Neuronal stem cell (in vitro differentiated cells): ENCODE measurements at places on chromosomes 12 and 14.

- no peak for DNase-seq
Measured at GRCh38 chr12:27541031-27541719, 17.2 kb downstream of the PPFIBP1 start.

DNA sequence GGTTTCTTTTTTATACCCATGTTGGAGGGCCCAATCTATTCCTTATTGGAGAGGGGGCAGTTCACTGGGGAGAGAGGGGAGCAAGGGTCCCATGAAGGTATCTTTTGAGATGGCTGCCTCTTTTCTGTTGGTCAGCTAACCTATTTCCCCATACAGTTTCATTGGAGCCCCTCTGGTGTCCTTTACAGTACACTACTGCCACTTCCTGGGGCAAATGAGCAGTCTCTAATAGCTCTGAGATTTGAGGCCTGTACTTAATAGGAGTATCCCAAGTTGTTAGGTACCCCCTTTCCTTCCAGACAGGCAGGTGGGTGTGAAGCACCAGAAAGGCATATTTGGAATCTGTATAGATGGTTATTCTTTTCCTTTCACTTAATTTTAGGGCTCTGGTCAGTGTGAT lies 41.3 kb upstream of the RNU6-8 start:
- DNase-seq, result no peak

- DNase-seq, result no peak
Measured at GRCh38 chr12:70754330-70754741, 117.1 kb upstream of the PTPRB start.

- DNase-seq, result no peak
Measured at GRCh38 chr12:105748806-105749600, 389.8 kb downstream of the NUAK1 start.

GRCh38 chr12:116910645-116911451 lies at the start of gene FBXW8:
FBXW8 (plus strand) TSS chr12:116910950; CDS start chr12:116911038, 88 bp downstream.
- DNase-seq, result peak; percentile 69

GRCh38 chr12:43241986-43242385 lies 310.0 kb downstream of the ADAMTS20 start:
- DNase-seq, result no peak

- peak; percentile 74 for DNase-seq
Measured at GRCh38 chr12:48001505-48002413, 2.5 kb downstream of the COL2A1 start.

DNA sequence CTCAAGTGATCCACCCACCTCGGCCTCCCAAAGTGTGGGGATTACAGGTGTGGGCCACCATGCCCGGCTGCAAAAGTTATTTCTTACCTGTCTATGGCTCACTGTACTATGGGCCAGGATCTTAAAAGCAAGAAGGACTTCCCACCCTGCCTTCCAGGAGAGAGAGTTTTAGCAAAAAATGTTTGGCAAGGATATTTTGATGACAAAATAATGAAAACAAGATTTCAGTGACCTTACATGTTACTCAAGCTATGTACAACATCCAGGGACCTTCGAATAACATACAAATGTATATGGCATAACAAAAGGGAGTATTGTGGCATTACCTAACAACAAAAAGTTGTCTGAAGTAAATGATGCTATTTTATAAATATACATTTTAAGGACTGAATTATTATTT lies 55.1 kb downstream of the ANO6 start:
- DNase-seq, result no peak

GRCh38 chr12:2029851-2030250 lies 22.9 kb upstream of the CACNA1C start:
- no peak for DNase-seq

DNA sequence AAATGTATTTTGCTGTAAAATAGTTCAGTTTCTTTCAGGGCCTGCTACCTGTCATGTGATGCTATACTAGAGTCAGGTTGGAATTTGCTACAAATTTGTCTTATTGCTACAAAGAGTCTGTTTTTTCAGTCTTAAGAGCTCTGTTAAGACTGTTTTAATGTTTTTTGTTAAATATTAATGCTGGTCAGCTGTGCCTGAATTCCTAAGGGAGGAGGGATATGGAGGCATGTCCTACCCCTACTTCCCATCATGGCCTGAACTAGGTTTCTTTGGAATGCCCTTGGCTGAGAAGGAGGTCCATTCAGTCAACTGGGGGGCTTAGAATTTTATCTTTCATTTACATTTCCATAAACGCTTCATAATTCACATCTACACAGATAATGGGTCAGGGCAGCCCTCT lies 30.0 kb downstream of the IQSEC3 start:
- no peak for DNase-seq

DNA sequence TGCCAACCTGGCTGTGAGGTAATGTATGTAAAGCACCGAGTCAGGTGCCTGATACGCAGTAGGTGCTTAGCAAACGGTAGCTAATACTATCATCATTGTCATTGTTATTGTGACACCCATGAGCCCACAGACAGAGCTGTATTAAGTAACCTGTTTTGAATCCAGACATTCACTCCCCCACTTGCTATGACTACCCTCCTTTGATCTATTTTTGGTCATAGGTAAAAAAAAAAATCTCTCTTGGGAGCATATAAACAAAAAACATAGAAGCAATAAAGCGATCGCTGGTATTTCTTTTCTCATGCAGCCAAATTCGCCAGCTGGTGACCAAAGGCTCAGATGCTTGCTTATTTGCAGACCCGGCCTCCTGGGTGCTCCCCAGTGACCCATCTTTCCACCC lies 330.2 kb downstream of the DPF3 start:
- no peak for DNase-seq

GRCh38 chr12:118850244-118850825 lies 131.0 kb upstream of the SRRM4 start:
- DNase-seq, result peak; percentile 39

DNA sequence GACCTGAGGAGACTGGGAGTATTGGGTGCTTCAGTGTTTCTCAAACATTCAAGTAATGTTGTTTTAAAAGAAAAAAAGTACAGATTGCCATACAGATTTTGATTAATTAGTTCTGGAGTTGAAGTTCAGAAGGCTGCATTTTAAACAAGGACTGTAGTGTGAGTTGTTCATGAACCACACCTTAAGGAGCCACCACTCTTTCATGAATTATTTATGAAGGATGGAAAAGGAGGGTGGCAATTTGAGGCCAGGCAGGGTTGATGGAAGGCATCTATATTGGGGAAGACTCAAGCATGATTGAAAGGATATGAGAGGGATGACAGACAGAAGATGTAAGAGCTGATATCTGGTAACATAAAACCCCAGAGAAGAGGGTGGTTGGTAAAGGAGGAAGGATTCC lies 146.6 kb upstream of the CAND1 start:
- DNase-seq, result no peak

DNA sequence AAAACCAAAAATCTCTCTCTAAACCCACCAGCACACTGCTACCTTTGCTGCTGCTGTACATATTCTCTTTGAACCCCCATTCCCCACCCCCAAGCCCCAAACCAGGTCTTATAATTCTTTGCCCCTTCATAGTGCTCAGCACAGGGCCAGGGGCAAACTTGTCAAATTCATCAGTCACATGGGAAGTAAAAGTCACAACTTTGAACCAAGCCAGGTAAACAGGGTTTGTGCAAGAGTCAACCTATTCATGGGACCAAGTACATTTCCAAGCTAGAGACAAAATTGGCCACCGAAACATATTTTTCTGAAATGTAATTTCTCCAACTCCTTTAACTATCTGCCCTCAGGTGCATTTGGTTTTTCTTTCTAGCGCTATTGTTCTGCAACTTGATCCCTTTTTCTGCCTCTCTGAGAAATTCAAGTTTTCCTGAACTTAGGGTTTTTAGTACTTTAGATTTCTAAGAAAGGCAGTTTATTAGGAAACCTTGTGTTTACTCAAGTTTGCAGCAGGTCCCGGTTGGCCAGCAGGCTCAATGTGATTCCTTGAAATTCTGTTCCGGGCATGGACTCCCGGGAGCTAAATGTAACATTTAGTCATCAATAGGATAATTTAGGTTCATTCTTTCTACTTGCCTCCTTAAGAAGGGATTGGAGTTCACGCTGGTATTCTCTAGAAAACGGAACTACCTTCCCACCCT lies 230.5 kb downstream of the EFCAB11 start:
- DNase-seq, result no peak

DNA sequence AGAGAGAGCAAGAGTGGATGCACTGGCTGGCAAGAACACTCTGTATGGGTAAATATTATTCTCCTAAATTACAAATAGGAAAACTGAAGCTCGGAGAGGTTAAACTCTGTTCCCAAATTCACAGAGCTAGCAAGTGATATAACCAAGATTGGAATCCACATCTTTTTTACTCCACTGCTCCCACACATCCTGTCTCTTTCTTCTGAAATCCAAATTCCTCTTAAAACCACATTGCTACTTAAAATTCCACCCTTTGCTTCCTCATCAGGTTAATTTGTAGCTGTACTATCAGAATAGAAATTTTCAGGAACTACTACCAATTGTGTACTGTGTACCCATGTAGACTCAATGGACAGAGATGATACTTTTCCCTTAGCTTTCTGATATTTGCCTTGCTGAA lies 74.4 kb downstream of the ARMH4 start:
- no peak for DNase-seq

GRCh38 chr12:3928538-3929184 lies 55.5 kb upstream of the PARP11 start:
- DNase-seq, result no peak

- DNase-seq, result no peak
Measured at GRCh38 chr12:3081091-3081490, 3.9 kb downstream of the TSPAN9 start.

GRCh38 chr12:112901271-112901670 lies 5.5 kb upstream of the OAS1 start:
- DNase-seq, result no peak

- peak; percentile 15 for DNase-seq
Measured at GRCh38 chr12:18139989-18140596, 50.1 kb upstream of the RERGL start.

DNA sequence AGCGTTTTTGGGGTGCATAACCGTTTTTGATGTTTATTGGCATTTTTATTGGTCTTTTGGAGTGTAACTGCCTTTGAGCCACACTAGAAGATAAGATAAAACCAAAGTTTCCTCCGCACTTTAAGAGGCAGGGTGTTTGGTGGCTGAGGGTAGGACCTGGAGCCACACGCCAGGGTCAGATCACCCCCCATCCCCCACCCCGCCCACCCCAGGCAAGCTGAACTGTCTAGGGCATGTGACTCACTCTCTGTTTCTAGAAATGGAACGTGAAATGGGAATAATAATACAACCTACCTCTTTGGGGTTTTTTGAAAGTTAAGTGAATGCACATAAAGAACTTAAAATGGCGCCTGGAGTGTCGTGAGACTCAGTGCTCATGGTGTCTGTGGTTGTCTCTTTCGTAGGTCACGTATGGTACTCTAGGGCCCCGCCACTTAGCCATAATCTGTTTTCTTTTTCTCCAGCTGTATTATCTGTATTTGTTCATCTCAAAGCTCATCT lies 56.0 kb downstream of the PPP2R5C start:
- no peak for DNase-seq

DNA sequence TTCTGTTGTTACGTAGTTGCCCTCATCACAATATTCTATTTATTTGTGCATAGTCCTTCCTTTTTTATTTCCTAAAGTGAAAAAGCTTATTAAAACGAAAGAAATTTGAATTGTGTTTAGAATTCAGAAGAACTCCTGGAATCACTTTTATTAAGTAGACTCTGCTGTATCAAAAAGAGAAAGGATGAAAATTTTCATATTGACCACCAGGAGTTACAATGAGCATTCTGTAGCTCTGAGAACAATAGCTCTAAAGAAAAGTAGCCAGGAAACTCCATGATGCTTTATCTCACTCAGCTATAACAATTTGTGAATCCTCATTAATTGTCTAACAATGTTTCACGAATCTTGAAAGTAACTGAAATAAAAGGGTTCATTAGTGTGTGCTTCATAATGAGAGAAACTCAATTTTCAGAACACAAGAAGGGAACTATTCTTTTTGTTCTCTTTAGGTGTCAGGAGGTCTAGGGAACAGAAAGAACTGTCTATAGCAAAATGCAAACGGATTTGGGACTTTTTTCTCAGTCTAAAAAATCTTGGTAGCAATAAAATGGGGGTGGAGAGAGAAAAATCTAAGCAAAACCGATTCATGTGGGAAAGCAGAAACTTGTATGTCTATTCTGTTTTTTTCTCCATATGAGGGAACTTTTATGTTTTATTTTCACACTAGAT lies 19.3 kb downstream of the ASCL1 start:
- no peak for DNase-seq

DNA sequence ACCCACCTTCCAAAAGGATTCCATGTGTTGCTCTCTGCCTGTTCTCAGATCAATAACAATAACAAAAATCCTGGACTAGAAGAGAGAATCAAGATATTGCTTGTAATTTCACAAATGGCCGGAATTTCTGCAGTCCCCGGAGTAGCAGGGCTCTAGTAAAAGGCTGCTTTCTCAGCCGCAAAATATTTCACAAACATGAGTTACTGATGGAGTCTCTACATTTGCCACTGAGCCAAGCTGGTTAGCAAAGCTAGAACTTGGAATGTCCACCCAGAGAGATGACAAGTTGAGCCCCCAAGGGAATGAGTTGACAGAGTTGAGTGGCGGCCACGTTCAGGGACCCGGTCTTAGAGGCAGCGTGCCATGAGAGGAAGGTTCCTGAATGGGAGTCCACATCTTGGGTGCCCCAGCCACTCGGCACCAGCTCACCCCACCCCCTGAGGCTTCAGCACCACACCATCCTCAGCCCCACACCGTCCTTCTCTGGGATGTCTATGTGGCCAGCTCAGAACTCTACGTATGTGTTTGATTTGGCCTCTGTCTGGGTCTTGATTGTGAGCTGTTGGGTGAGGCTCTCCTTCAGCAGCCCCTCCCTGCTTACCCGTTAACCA lies 15.9 kb downstream of the FBLN5 start:
- no peak for DNase-seq

DNA sequence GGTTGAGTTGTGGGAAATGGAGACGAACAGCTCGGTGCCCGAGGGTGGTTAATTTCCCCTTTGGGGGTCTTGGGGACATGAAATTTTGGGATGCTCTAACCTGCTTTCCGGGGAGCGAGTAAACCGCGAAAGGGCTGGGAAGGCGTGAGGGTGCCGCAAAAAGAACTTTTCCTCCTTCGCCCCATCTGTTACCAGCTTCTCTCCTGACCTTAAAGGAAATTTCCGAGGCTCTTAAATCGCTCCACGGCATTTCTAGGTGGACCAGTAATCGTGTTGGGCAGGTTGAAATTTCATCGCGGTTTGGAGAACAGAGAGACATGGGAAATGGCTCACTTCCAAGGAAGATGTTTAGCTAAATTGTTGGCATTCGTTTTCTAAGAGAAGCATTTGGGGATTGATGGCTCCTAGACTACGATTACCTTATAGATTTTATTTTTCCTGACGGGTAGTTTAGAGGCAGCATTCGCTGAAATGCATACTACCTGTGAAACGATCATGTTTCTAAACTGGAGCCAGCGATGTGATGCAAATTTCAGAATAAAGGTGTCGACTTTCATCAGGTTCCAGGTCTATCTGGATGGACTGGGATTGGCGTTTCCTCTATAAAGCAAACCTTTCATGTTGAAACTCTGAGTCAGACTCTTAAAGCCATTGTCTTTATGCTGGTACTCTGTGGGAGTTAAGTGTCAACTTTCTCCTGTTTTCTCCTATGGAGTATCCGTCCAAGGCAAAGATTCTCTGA lies 414.5 kb downstream of the PCNX1 start:
- peak; percentile 44 for DNase-seq

- DNase-seq, result no peak
Measured at GRCh38 chr14:92902726-92903125, 20.2 kb upstream of the CHGA start.
